ENCODE measurements at places on chromosomes 2 and 18.

- peaks cover 2% of the 10 kb centered on the region for H3K27me3 ChIP-seq
- H3K4me1 ChIP-seq: no peaks in the 10 kb centered on the region
- no peaks in the 10 kb centered on the region for H3K36me3 ChIP-seq
- no peak overlapping the region for H3K27ac ChIP-seq
- DNase-seq: no peak
These were observed 71.7 kb upstream of the SKOR2 start for GRCh38 chr18:47323158-47323557.

- H3K4me1 ChIP-seq: no peaks in the 10 kb centered on the region
- no peak overlapping the region for H3K27ac ChIP-seq
- H3K4me3 ChIP-seq: no peak overlapping the region
- no peaks in the 10 kb centered on the region for H3K27me3 ChIP-seq
These were observed 30.0 kb upstream of the SLC3A1 start for GRCh38 chr2:44245083-44245861.

GRCh38 chr2:171210864-171211431, 50.3 kb upstream of the TLK1 start:
- no peaks in the 10 kb centered on the region for H3K4me1 ChIP-seq
- H3K36me3 ChIP-seq: no peaks in the 10 kb centered on the region
- H3K27me3 ChIP-seq: no peaks in the 10 kb centered on the region
- DNase-seq: no peak

DNA sequence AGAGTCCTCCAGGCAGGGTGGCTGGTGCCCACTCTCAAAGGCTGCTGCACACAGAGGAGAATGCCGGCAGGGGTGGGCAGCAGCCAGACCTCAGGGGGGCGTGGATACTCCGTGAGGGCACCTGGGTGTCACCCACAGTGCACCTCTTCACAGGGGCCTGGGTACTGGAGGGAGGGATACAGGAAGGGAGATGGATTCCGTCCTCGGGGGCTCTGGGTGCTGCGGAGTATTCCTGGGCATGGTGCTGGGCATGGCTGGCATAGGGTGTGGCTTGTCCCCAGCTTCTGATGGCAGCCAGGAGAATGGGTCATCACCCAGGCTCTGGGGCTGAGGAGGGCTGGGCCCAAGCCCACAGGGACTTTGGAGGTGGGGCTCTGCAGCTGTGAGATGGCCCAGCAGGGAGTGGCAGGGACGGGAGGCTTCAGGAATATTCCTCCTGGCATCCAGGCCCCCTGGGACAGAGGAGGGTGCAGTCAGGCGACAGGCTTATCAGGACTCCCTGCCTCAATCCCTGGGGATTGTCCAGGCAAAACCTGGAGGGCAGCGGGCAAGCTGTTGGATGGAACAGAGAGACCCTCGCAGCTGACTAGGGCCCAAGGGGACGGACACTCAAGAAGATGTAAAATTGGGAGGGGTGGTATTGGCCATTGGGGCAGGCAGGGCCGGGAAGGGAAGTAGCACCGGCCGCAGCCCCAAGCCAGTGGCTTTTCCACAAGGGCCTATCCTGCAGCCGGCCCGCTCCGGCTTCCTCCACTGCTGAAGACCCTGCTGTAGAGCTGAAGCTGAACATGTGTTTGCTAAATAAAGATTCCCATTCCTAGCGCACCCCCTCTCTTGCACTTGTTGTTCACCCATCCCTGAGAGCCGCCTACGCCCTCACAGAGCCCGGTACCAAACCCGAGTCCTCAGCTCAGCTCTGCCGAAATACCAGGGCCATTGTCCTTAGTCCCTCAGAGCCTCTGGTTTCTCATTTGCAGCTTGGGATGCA, 5.7 kb upstream of the KLHL30 start:
- H3K4me3 ChIP-seq: no peak overlapping the region
- no peaks in the 10 kb centered on the region for H3K36me3 ChIP-seq
- no peak for DNase-seq
- peaks cover 3% of the 10 kb centered on the region for H3K27me3 ChIP-seq
- peaks cover 51% of the 10 kb centered on the region for H3K4me1 ChIP-seq

- no peaks in the 10 kb centered on the region for H3K4me1 ChIP-seq
- DNase-seq: no peak
- no peaks in the 10 kb centered on the region for H3K27me3 ChIP-seq
- no peak overlapping the region for H3K27ac ChIP-seq
These were observed 58.3 kb downstream of the INSIG2 start for GRCh38 chr2:118146315-118147283.

GRCh38 chr18:66795051-66795450, 191.2 kb upstream of the CDH19 start:
- no peaks in the 10 kb centered on the region for H3K4me1 ChIP-seq
- no peak overlapping the region for H3K4me3 ChIP-seq
- no peak for DNase-seq
- H3K27me3 ChIP-seq: no peaks in the 10 kb centered on the region
- H3K36me3 ChIP-seq: no peaks in the 10 kb centered on the region

- no peak overlapping the region for H3K27ac ChIP-seq
- DNase-seq: peak; percentile 78
- H3K27me3 ChIP-seq: no peaks in the 10 kb centered on the region
- H3K36me3 ChIP-seq: no peaks in the 10 kb centered on the region
- no peak overlapping the region for H3K4me3 ChIP-seq
These were observed 505.4 kb downstream of the CPS1 start for GRCh38 chr2:211061612-211062296.

DNA sequence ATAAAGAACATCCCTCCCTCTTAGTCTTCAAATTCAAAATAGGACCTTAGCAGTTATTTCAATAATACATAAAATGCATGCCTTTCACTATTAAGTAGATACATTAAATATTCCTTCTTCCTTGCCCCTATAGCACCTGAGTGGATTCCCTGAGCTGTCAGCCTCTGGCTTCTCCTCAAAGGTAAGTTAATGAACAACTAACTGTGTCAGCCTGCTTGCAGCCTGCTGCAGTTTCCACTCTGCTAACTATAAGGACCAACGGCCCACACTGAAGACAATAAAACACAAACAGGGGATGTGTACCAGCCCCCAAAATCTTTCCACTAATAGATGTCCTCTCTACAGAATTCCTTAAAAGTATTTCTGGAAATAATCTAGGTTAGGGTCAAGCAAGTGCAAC, 5.0 kb downstream of the KCTD1 start:
- peaks cover 9% of the 10 kb centered on the region for H3K27me3 ChIP-seq
- peaks cover 15% of the 10 kb centered on the region for H3K4me1 ChIP-seq
- H3K4me3 ChIP-seq: no peak overlapping the region

DNA sequence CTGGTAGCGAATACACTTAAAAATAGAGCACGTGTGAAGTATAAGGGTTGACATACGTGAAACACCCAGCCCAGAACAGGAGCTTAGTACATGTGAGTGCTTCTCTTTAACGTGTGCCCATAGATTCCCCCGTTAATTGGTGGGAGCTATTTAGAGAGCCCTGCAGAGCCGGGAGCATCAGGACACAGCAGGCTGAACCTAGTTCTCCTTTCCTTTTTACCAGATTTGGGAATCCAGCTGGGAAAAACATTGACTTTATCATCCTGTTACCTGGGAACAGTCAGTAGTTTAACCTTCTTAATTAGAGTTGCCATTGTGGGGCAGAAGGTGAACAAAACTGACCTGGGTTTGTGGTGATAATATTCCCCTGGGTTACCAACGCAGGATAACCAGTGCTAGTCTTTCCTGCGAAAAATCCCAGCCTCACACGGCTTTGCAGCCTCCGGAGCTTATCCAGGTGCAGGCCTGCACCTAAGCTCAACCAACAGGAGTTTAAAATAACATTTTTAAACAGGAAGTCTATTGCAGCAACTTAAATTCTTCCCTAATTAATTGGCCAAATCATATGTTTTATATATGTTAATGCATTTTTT, 78.1 kb upstream of the SPTBN1 start:
- no peaks in the 10 kb centered on the region for H3K36me3 ChIP-seq
- H3K27ac ChIP-seq: no peak overlapping the region
- DNase-seq: no peak
- no peak overlapping the region for H3K4me3 ChIP-seq

- peak; percentile 53 for DNase-seq
- H3K36me3 ChIP-seq: no peaks in the 10 kb centered on the region
- H3K27me3 ChIP-seq: peaks cover 28% of the 10 kb centered on the region
- H3K4me3 ChIP-seq: peak overlapping the region; percentile 42
- H3K27ac ChIP-seq: peak overlapping the region; percentile 89
These were observed 134.6 kb downstream of the INSIG2 start for GRCh38 chr2:118222672-118223421.

DNA sequence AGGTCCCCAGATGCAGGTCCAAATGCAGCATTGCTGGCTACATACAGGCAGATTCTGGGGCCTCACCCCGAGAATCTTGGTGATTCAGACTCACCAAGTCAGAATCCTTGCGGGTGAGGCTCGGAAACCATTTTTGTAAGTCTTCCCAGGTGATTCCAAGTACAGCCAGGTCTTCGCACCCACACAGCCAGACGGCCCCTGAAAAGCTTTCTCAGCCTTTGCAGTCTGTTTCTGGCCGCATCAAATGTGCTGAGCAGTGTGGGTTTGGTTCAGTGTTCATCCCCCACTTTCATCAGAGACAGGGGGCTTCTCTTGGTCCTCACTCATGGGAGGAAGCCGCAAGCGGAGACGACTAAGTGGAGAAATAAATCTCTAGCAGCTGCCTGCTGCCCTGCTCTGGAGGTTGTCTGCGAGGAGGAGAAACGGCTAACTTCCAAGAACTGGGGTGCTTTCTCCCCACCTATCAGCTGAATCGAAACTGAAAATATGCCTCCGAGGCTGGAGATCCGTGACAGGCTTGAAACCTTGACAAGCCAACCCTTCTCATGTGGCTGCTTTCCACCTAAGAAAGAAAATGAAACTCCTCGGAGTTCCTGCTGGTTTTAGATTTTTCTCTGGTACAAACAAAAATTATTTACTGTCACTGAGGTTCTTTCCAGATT, 8.9 kb upstream of the TMEM185B start:
- H3K36me3 ChIP-seq: no peaks in the 10 kb centered on the region
- peaks cover 18% of the 10 kb centered on the region for H3K4me1 ChIP-seq
- peak overlapping the region; percentile 84 for H3K27ac ChIP-seq
- DNase-seq: peak; percentile 79
- peak overlapping the region; percentile 42 for H3K4me3 ChIP-seq
- peaks cover 7% of the 10 kb centered on the region for H3K27me3 ChIP-seq

DNA sequence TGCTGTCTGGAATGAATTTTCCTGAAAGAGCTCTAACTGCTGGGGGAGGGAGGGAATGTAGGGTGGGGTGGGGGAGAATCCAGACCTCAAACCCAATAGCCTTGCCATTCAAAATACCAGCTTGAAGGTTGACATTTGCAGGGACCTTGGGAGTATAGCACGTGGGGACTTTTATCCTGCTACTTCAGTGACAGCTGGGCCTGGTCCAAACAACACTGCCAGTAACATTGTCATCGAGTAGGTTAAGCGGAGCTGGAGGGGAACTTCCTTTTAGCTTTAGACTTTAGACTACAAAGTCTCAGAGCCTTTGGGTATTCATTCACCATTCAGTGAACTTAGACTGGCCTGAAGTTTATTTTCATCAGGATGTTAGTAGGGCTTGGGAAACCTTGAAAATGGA, 248.7 kb downstream of the MEIS1 start:
- H3K27ac ChIP-seq: no peak overlapping the region
- no peak overlapping the region for H3K4me3 ChIP-seq
- no peaks in the 10 kb centered on the region for H3K4me1 ChIP-seq

GRCh38 chr2:164981217-164981990, 26.1 kb upstream of the SLC38A11 start:
- H3K36me3 ChIP-seq: no peaks in the 10 kb centered on the region
- no peak for DNase-seq
- H3K27ac ChIP-seq: no peak overlapping the region

- no peaks in the 10 kb centered on the region for H3K4me1 ChIP-seq
- H3K36me3 ChIP-seq: no peaks in the 10 kb centered on the region
- H3K4me3 ChIP-seq: no peak overlapping the region
- no peaks in the 10 kb centered on the region for H3K27me3 ChIP-seq
These were observed 200.8 kb upstream of the SLC35G4 start for GRCh38 chr18:11408555-11409065.

- peak overlapping the region; percentile 87 for H3K27ac ChIP-seq
- no peaks in the 10 kb centered on the region for H3K27me3 ChIP-seq
- peak; percentile 55 for DNase-seq
- peaks cover 11% of the 10 kb centered on the region for H3K36me3 ChIP-seq
These were observed 573 bp downstream of the KDSR start for GRCh38 chr18:63366213-63367052.

DNA sequence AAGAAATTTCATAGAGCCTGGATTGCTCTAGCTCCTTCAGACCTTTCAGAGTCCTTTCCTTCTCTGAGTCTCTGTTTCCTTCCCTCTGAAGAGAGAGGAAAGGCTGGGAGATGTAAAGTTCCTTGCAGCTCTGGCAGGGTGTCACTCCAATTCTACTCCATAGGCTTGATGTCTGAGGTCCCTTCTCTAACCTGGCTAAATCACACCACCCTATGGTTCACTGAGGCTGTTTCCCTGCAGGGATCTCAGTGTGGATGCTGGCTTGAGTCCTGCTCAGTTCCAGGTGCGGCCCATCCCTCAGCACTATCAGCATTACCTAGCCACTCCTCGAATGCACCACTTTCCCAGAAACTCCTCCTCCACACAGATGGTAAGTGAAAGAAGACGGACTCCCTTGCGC, 209.7 kb downstream of the LOXHD1 start:
- no peak overlapping the region for H3K4me3 ChIP-seq
- peaks cover 41% of the 10 kb centered on the region for H3K36me3 ChIP-seq
- DNase-seq: no peak

DNA sequence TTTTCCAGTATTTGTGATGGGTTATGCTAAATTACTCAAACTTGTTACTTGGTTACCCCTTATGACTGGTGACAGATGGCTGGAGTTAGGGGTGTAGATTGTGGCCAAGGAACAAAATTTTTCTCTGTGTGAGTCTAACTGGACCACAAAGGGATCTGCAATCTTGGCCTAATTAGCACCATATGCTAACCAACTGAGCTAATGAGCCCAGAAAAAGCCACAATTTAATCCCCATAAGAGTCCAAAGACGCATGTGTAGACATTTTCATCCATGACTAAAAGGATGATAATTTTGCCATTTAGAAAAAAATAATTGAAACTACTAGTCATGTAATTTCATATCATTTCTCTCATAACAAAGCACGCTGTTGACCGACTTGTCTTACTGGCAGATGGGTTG, 151.2 kb downstream of the ABCA12 start:
- H3K4me1 ChIP-seq: no peaks in the 10 kb centered on the region
- H3K27ac ChIP-seq: no peak overlapping the region
- H3K27me3 ChIP-seq: no peaks in the 10 kb centered on the region
- no peak overlapping the region for H3K4me3 ChIP-seq
